D341Med (cell line): ENCODE measurements at places on chromosomes 2 and 18.
A peak's percentile ranks its signal among the peaks of the same experiment; 100 is the strongest.

DNA sequence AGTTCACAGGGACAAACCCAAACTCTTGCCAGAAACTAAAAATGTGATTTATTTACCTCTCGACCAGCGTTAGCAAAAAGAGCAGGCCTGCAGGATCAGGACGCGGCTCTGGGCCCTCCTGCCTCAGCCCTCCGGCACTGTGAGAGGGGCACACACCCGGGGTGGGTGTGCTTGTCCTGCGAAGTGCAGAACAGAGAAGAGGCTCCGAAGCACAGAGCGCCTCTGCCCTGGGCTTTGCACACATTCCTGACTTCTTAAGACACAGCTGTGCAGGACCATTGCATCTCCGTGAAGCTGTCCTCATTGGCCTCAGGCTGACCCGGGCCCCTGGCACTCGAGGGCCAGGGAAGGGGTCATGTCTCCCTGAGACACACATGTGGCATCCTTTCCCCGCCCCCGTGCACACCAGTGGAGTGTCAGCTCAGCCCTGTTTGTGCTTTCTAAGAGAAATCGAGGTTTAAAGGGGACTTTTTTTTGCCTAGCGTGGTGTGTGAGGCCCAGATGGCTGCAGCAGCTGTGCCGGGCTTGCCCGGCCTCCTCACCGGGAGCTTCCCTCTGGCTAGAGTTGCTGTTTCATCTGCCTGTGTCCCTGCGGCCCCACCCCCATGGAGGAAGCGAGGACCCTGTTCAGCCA, 9.9 kb upstream of the NFATC1 start:
- DNase-seq = no peak

GRCh38 chr18:13530879-13531387, 195.4 kb downstream of the FAM210A start:
- DNase-seq = peak; percentile 75

GRCh38 chr18:79871481-79872091, 73.8 kb downstream of the KCNG2 start:
- DNase-seq = peak; percentile 40

- no peak for DNase-seq
Measured at GRCh38 chr2:172560721-172561120, 4.8 kb downstream of the PDK1 start.

DNA sequence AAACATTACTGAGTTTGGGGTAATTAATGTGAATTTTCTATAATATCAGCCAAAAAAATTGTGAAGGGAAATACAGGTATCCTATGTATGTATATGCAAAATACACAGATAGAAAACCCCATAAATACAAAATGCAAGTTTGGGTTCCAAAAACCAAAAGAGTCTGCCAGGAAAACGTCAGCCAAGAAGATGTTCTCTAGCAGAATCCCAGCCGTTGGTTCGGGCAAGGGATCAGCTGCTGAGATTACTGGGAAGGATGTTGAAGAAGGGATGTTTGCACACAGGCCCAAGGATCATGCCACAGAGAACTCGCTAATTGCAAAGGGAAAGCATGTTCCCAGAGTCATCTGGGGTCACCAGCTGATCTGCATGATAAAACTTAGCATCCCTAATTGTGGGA, 9.5 kb upstream of the ANO7 start:
- no peak for DNase-seq

DNA sequence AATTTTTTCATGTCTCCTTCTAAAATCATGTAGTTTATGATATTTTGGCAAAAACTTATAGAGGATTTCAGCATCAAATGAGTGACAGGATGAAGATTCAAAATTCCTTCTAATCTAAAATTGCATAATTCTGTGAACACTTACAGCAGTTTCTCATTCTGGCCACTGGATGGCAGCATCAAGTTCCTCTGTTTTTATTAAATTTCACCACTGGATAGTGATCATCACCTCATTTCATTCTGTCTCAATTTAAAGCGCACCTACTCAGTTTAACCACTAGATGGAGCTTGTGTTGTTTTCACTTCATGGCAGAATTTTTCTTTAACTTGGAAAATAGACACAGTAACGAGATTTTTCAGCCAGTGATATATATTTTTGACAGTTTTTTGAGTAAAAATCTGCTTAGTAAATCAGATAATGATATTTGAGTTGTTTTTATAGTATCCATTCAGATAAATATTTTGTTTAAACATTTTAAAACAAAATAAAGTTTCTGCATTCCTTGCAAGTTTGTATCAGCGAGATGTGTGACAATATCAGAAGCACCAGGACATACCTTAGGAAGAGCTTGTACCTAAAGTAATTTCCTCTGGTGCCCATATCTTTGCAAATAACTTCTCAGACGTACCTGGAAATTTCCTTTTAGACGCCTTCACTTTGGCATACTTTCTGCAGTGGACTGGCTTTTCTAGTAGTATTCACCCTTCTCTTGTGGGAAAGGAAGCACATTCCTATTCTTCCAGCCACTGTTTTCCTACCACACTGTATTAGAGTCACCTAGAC, 94.7 kb upstream of the ARHGAP15 start:
- peak; percentile 57 for DNase-seq

GRCh38 chr2:96946625-96947024, 39.8 kb downstream of the FAM178B start:
- DNase-seq = no peak

GRCh38 chr2:29401994-29402393, 286.8 kb downstream of the CLIP4 start:
- DNase-seq = no peak

GRCh38 chr18:27769152-27769551, 407.8 kb downstream of the CDH2 start:
- no peak for DNase-seq

- peak; percentile 37 for DNase-seq
Measured at GRCh38 chr2:177799531-177799930, 273.0 kb downstream of the PDE11A start.

DNA sequence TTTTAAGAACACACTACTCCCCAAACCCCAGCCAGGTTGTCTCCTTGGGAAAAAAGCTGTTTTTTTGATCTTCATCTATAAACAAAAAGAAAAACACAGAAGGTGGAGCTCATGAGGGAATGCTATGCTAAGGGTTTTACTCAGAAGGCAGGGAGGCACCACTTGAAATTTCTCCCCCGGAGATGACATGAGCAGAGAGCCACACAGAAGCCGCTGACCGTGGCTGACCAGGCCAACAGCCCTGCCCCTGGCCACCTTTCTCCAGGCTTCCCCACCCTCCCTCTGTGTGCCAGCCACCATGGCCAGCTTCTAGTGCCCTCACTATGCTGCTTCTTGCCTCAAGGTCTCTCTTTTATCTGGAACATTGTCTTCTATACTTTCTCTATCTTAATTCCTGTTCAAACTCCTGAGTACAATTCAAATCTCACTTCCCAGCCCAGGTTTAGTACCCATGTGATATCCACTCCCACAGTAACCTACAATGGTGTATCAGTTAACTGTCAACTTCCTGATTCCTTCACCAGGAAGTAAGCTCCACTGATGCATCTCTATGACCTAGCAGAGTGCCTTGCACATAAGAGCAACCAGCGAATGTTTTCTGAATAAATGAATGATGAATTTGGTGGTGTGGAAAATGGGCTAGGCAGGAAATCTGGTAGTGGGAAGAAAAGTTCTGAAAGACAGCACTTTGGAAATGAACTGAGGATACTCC, 15.3 kb downstream of the LAPTM4A start:
- DNase-seq = no peak

DNA sequence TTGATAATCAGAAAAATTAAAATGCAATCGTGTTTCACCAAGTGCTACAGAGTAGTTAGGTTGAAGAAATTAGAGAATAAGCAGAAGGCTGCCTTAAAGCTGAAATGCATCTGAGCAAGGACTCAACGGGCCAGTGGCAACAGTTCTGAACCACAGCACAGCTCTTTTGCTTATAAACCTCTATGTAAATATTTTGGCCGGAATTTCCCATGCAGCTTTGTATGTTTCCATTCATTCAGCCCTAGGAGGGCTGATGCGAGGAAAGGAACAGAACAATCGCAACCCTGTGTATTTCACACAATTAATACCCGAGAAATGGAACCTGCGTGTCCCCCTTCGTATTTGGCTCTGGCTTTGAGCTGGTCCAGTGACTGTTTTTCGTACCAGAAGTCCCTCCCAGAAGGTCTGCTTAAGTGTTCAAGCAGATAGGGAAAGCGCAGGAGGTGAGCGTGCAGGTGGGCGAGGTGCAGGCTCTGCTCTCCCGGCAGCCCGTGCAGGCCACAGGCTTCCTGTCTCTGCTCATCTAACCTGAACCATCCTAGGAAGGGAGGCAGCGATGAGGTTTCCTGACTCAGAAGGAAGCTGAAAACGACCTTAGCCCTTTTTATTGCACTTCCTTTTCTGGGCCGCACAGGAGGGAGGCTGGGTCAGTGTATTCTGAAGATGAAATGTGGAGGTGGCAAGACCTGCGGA, 67.3 kb downstream of the ASB1 start:
- DNase-seq = no peak

DNA sequence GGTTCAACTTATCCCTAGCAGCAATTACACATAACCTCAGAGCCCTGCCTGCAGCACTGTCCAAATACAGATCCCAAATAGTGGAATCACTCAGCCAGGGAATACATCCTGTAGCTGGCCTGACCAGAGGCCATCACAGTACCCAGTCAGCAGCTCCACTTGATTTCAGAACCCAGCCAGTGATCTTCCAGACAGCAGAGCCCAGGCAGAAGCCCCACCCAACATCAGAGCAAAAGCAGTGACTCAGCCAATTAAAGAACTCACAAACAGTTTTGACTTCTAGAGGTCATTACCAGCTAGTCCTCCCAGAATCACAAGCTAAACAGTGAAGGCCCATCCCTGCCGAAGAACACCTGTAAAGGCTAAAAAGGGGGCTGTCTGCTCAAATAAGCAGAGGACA, 118.0 kb upstream of the SRD5A2 start:
- no peak for DNase-seq

DNA sequence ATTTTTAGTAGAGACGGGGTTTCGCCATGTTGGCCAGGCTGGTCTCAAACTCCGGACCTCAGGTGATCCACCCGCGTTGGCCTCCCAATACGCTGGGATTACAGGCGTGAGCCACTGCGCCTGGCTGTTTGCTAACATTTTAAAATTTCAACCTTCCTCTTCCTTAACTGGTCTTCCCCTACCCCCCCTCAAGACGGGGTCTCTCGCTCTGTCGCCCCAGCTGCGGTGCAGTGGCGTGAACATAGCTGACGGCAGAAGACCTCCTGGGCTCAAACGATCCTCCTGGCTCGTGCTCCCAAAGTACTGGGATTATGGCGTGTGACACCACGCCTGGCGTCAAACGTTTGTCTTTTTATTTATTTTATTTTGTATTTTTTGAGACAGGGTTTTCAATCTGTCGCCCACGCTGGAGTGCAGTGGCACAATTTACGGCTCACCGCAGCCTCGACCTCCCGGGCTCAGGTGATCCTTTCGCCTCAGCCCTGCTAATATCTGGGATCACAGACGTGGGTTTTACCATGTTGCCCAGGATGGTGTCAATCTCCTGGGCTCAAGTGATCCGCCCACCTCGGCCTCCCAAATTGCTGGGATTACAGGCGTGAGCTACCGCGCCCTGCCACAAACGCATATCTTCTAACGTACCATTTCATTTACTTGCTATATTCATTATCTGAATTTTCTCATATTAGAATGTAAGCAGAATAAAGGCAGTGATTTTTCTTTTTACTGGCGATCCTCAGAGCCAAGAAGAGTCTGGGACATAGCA, 984 bp upstream of the MSH2 start:
- DNase-seq = no peak
